ENCODE measurements at places on chromosomes 6 and 20.

DNA sequence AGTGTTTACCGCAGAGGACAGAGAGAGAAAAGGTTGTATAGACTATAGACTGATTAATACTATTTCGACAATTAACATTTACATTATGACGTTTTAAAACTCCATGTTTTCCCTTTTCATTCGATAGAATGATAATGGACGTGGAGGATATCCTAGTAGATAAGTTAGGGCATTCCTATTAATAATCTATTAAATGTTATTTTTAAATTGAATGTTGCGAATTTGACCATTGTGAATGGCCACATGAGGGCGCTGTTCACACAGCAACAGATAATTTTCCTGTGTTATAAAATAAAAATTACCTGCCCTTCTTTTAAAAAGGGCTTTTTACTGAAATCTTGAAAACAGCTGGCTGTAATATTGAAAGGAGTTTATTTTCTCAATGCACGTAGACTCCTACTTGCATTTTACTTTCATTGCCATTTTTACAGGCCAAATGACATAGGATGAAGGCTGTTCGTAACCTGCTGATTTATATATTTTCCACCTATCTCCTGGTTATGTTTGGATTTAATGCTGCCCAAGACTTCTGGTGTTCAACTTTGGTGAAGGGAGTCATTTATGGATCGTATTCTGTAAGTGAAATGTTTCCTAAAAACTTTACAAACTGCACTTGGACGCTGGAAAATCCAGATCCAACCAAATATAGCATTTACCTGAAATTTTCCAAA is 3.3 kb downstream of the ADGRB3 start:
- peak; percentile 86 for DNase-seq

- no peak for DNase-seq
These were observed 6.3 kb upstream of the LOC128125822 start for GRCh38 chr6:63565727-63566596.

DNA sequence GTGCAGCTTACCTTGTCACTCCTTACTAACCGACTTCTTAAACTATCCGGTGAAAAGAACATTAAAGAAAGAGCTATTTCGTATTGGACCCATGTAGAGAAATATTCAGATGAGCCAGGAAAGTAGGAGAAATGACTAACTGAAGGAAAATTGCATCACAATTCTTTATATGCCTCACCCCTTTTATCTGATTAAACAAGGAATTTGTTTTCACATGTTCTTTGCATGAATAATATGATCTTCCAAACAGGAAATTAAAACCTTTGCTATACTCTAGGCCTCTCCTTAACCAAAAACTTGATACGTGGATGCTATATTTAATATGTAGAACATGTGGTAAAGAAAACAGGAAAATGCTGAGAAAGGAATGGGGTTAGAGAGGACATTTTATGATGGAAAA is 41.9 kb upstream of the LRRC1 start:
- no peak for DNase-seq

DNA sequence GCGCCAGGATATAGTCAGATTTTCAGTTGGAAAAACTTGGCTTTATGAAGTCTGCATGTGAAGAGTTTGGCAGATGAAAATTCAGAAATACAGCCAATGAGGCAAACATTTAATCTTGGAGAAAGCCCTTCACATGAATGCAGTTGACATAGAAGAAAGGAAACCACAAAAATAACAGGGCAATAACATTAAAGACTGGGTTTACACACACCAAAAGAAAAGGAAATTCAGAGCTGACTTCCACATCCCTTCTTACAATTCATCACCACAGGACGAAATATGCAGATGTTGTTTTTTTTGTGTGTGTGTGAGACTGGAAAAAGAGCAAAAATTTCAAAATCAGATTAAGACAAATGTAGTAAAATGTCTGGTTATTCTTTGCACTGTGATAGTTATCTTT is 69.8 kb upstream of the HEY2 start:
- DNase-seq, result no peak

DNA sequence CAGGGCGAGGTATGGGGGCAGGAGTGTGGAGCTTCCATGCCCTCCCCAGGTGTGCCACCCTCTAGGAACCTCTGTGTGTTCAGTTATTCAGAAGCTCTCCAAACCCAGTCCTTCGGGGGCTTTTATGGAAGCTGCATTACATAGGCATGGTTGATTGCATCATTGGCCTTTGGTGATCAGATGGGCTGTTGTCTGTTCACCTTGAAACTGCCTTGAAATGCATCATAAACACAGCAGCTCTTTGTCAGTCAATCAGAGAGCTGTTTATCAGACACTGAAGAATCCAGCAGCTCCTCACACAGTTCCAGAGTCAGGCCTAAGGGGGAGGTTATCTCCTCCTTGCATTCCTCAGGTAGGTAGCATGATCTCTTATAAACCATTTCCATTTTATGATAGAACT is 62.4 kb downstream of the E2F3 start:
- no peak for DNase-seq

GRCh38 chr6:106752641-106753040 is 123.3 kb downstream of the QRSL1 start:
- DNase-seq, result no peak

DNA sequence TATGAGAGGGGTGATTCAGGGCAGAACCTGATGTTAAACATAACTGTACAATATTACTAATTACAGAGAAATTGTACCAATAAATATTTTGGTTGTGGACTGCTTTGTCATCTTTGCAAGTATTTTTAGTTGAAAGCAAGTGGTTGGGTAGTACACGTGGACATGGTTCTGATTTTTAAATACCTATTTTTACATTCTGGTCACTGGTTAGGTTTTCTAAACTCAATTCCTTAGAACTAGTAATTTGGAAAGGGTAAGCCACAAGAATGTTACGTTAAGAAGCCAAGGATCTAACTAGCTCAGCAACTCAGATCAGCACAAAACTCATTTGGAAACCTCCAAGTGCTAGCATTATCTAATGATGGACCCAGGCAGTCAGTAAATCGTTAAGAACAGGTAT is 2.7 kb downstream of the EPB41L2 start:
- DNase-seq, result no peak

- DNase-seq, result no peak
These were observed 65.4 kb upstream of the HDDC2 start for GRCh38 chr6:125367036-125367782.

- DNase-seq, result no peak
These were observed 602.9 kb upstream of the ARID1B start for GRCh38 chr6:156174031-156174890.

DNA sequence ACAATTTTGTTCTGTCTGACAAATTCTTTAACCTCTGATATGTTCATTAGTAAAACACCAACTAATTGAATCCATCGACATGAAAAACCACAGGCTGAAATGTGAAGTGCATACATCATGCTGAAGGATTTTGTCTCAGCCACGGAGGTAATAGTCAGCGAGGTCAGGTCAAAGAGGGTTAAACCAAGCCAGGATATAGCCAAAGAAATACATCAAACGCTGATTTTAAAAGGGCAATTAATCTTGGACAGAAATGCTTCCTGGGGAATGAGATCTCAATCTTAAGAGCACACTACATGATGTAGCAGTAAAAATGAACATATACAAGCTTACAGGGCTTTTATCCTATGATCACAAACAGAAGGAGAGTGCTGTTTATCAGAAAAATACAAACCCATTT is 106.7 kb downstream of the PRDM1 start:
- DNase-seq, result no peak

- DNase-seq, result no peak
These were observed 245.1 kb downstream of the MYLK4 start for GRCh38 chr6:2505624-2506023.

GRCh38 chr6:26197933-26198721 is 110.9 kb downstream of the HFE start:
- DNase-seq, result peak; percentile 51

DNA sequence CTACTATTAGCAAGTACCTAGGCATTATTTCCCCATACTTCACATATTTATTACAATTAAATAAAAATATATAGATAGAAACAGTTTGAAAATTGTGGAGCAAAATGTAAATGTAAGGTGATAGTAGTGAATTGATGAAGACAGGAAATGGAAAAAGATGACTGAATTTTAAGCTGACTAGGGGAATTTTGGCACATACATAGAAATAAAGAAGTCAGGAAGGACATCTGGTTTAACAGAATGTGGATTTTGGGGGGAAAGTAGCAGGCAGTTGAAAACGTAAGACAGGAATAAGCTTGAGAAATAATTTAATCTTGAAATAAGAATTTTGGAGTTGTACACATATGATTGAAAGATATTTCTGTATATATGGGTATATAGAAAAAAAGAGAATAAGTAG is 701.7 kb upstream of the CITED2 start:
- DNase-seq, result no peak

DNA sequence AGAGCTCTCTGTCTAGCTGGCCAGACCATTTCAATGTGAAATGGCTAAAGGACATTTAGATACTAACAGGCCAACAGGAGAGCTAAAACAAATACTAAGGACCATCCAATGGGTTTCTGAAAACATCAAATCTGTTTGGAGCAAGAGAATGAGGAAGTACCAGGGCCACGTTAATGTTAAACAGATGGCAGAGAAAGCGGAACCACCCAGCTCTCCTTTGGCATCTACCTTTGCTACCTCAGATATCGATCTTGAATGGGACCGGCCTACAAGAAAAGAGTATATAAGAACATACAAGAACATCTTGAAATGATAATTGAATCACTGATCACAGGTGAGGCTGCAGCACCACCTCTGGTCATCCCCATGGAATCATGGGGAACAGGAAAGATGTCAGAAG is 31.8 kb downstream of the KCNK5 start:
- DNase-seq, result no peak

GRCh38 chr6:15131651-15132061 is 114.2 kb upstream of the JARID2 start:
- peak; percentile 89 for DNase-seq

GRCh38 chr6:169824848-169825557 is 73.6 kb downstream of the ERMARD start:
- DNase-seq, result no peak

GRCh38 chr6:115899730-115900282 is 160.9 kb downstream of the FRK start:
- no peak for DNase-seq

GRCh38 chr20:35167787-35168186 is 4.1 kb upstream of the PROCR start:
- DNase-seq, result no peak

- DNase-seq, result peak; percentile 55
These were observed 103.1 kb upstream of the SPACA1 start for GRCh38 chr6:87944541-87944954.

GRCh38 chr20:39112178-39112743 is 150.1 kb downstream of the DHX35 start:
- DNase-seq, result peak; percentile 61

DNA sequence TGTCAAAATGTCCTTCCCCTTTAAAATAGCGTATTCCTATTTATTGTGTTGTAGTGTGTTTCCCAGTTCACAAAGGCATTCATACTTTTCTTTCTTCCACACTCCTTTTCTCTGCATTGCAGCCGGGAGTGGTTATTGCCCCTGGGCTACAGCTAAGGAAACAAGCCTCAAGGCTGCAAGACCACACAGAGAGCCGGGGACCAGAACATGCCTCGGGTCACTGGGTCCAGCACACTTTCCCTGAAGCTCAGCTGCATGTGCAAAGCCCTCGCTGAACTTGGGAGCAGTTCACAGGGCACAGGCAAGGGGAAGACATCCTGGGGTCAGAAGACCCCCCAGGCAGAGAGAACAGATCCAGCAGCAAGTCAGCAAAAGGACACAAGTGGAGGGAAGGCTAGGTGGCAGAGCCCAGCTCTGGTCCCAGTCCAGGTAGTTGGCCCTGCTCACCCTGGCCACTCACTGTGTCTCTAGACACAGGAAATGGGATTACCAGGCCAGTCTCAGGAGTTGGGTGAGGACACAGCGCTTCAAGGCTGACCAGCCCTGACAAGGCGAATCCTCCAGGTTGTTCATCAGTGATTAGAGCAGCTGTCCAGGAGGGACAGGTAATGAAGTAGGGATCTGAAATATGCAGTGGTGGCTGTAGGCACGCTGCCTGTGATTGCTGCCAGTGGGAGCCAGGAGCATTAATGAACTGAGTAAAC is 118.2 kb downstream of the CD83 start:
- no peak for DNase-seq
